ENCODE measurements at places on chromosomes 5 and 9. TPM values are rescaled to one million over a fixed set of nuclear protein-coding genes. Genes with fewer than 3 reads are reported as not detected.

The PRDM9 gene
- not detected for total RNA-seq

The SPATA9 gene
- total RNA-seq, result 1.9 TPM

The SAXO1 gene
- not detected for total RNA-seq

The HTR1A gene
- not detected for total RNA-seq

The TUSC1 gene
- 0.56 TPM for total RNA-seq

All from natural killer cell treated with Interleukin-12 subunit alpha and Interleukin-12 subunit beta and Interleukin-15 and Interleukin-18, amount 100 ng/mL, for 72 hours (primary cell).